ENCODE measurements at places on chromosomes 16 and 17.

DNA sequence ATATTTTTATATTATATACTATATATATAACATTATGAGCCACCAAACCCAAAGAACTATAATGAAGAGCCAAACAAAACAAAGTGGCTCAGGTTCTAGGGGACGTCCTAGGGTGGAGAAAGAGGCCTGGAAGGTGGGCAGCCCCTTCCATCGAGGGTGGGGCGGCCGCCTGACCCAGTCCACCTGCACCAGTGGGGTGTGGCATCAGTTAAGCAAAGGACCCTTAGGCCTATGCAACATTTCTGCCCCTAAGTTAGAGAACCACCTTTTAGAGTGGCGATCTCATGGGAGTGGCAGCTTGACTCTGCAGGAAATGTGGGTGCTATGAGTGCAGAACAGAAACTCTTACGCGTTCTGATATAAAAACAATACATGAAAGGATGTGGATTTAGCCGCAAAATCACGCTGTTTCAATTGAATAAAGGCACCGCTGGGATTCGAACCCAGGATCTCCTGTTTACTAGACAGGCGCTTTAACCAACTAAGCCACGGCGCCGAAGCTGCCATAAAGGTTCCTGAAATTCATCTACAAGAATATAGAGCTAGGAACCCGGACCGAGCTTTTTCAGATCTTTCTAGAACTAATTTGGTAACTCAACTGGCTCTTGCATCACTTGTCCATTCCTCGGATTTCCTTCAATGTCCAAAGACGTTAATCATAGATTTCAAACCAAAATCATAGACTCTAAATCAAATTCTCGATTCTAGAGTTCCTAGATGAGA lies 15.6 kb upstream of the AURKB start:
- DNase-seq = peak; percentile 69

DNA sequence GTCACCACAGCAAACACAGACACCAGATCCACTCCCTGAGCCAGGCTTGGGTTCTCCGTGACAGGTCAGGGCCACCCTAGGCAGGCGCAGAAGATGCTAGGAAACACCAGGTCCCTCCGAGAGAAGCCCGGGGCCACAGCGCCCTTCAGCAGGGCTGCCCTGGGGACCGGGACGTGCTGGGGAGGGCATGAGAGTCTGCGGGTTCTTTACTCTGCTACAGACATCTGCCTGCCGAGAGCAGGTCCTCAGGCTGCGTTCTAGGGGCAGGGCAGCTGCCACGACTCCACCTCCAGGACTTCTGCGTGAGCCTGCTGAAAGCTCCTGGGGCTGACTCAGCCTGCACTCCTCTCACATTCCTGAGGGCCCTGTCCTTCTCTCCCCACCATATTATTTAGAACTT lies 11.4 kb downstream of the MYLK3 start:
- DNase-seq = no peak

- no peak for DNase-seq
Measured at GRCh38 chr16:77789085-77790008, 983 bp downstream of the VAT1L start.

DNA sequence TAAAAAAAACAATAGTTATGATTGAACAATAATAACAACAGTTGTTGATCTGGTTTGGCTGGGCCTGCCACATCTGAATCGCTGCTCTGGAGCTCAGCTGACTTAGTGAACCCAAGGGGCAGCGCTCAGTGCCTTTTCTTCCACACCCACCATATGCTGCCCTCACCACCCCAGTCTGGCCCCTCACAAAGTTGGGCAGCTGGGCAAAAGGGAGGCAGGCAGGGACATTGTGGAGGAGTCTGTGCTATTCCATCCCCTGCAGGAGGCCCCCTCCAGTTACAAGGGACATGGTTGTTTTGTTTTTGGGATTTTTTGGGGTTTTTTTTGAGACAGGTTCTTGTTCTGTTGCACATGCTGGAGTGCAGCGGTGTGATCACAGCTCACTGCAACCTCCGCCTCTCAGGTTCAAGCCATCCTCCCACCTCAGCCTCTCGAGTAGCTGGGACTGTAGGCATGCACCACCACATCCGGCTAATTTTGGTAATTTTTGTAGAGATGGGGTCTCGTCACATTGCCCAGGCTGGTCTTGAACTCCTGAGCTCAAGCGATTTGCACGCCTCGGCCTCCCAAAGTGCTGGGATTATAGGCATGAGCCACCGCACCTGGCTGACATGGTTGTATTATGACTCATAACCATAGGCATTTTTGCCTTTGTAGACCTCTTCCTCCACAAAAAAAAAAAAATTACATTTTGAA lies 8.6 kb upstream of the PECAM1 start:
- no peak for DNase-seq

- DNase-seq = no peak
Measured at GRCh38 chr16:67269766-67270165, 9.6 kb upstream of the PLEKHG4 start.

- no peak for DNase-seq
Measured at GRCh38 chr16:81651758-81652718, 127.1 kb upstream of the PLCG2 start.

DNA sequence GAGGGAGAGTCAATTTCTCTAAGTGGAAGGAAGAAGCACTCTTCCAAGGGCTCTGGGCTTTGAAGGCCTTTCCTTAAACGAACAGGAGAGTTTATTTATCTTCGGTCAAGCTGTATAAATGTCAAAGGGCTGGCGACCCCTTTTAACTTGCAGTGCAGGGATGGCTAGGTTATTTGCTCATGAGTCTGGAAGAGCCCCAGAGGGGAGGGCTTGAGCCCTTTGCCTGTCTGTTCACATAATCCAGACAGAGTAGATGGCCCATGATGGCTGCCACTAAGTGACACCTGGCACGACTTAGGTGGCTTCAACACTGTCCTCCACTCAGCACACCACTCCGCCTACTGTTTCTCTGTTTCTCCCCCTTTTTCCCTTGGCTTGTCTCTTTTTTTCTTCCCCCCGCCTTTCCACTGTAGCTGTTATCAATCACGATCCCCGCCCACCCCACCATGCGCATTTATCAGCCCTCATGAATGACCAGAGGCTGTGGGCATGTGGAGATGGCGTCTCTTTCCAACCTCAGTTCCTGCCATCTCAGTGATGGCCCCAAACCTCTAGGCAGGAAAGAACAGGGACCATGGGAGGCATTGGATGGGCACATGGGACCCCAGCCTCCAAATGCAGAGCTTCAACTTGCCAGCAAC lies 408.7 kb upstream of the TNRC6C start:
- no peak for DNase-seq

All from inflammatory macrophage (primary cell).